GM23248 (cell line): ENCODE measurements at places on chromosomes 1 and 21.
A peak's percentile ranks its signal among the peaks of the same experiment; 100 is the strongest.

- DNase-seq = no peak
These were observed 13.2 kb downstream of the TMCO1 start for GRCh38 chr1:165755393-165756010.

- DNase-seq = no peak
These were observed 5.1 kb downstream of the ABCG1 start for GRCh38 chr21:42223826-42224575.

DNA sequence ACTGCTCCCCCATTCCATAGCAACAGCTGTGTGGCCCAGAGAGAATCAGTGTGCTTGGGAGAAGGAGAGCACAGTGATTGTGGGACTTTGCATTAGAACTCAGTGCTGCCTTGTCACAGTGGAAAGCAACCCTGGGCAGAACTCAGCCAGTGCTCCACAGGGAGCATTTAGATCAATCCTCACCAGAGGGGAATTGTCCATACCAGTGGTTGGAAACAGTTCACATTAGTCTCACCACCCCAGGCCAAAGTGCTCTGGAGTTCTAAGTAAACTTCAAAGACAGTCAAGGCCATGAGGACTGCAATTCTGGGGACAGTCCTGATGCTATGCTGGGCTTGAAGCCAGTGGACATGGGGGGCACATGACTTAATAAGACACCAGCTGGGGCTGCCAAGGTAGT, 12.9 kb upstream of the SMAP2 start:
- DNase-seq = no peak

GRCh38 chr1:37948166-37948565, 1.3 kb upstream of the INPP5B start:
- no peak for DNase-seq

DNA sequence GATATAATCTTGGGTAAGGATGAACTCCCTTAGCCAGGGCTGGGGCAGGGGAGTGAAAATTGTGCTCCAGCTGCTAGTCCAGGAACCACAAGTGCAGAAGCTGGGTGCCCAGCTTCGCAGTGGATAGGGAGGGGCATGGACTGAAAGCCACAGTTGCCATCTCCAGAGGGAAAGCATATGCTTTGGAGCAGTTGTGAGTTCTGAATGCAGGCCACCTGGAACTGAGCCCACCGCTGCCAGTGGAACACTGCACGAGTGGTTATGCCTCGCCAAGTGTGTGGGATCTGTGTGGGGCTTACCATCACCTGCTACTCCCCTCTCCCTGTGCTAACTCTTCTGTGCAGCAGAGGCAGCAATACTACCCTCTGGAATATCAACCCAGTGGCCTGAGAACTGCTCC, 158.4 kb upstream of the DPT start:
- no peak for DNase-seq

DNA sequence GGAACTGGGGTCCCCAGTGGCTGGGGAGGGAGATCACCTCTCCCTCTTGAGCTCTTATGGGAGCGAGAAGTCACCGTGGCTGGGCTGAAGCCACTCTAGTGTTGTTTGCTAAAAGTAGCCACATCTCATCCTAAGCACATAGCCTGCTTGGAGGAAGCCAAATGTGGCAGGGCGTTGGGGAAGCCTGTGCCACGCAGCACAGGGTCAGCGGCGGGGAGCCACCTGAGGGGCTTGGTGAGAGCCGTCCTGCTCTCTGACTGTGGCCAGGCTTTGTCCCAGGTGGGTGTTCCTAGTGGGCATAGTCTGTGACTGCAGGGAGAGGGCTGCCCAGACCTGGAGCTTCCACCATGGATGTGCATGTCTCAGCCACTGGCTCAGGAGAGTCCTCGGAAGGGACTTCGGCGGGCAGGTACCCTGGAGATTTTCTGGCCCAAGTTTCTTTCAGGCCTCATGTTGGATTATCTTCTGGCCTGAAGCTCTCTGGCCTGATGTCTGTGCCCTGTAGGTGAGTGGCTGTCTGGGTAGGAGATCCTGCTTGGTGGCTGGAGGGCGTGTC, 38.9 kb downstream of the MORN1 start:
- DNase-seq = no peak

DNA sequence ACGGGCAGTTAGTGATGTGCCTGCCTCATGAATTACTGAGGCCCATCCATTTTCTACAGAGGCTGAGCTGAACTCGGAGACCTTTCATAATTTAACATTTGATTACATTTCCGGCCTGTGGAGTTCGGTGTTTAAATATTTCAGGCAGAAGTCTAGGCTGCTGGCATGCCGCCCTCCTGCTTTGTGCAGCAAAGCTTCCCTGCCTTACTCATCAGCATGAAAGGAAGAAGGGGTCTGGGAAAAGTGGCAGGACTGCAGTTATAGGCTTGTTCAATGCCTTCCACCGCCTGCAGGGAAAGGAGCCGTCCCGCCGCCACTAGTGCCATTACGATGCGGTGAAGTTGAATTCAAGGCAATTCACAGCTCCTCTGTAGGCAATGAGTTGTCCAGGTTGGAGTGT, 527.9 kb downstream of the NPHP4 start:
- no peak for DNase-seq

GRCh38 chr1:186983327-186983726, 154.6 kb downstream of the PLA2G4A start:
- DNase-seq = peak; percentile 55

DNA sequence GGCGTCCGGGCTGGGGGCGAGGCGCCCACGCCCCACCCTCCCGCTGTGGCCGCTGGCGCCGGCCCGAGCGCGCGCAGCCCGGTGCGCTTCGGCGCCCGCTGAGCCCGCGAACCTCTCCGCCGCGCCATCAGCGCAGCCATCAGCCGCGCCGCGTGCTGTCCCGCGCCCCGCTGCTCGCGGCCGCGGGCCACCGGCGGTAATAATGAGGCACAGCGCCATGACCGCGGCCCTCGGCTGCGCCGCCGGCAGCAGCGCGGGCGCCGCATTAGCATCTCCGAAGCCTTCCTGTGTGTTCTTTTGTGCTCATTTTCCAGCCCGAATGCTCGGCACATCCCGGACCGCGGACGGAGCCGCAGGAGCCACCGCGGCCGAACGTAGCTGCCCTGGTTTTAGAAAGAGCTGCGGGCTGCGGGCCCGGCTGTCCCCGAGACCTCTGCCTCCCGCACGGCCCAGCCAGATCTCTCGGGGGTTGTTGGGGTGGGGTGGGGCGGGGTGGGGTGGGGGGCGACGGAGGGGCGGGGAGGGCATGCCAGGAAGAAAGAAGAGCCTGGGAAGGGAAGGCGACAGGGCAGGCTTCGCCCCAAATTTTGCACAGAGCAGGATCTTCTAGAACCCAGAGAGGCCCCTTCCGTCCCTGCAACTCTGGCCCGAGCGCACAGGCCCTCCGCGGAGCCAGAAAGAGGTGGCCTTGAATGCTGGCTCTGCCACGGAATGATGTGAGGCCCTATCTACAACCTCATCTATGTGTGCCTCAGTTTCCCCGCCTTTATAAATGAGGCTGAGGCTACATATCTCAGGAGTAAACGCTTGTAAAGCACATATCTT, 55.3 kb downstream of the RRAGC start:
- peak; percentile 43 for DNase-seq

DNA sequence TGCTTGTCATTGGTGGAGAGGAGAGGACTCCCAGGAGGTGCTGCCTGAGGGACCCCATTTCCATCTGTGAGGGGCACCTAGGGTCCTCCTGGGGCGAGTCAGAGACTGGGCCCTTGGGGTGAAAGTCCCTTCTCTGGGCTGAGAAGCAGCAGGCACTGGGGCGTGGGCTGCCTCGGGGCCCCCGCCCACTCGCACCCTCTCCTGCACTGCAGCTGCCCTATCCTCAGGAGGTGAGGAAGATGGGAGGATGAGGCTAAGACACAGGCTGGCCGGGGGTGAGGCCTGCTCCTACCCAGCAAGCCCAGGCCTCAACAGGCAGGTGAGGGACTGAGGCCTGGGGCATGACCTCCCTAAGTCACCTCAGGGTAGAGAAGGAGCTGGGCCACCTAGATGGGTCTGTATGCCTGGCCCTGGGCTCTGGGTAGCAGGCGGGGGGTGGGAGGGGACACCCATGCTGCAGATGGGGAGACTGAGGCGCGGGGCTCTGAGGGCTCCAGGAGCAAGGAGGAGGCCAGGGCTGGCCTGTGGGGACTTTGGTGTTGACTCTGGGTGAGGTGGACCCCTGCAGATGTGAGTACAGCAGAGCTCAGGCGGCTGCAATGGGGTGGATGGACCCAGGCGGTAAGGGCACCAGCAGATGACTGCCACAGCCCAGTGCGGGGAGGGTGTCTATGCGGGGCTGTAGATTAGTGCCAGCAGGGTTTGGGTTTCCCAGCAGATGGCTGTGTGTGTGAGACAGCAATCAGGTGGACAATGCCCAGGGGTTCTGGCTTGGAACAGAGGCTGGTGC, 10.4 kb upstream of the ZNF669 start:
- no peak for DNase-seq

DNA sequence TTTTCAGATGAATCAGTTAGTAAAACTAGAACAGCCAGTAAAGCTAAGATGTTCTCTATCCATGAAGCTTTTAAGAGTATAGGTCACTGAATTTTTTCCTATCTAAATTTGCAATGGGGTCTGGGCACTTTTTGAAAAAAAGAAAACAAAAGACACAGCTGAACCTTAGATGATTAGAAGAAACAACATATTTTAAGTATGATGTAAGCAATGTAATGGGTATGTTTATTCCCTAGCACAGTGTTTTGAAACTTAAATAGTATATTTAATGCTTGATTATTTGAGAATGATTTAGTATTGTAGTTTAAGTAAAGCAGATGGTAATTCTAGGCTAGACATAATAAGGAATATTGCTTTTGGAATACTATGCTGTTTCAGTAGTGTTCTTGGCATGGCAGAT, 36.2 kb downstream of the KCTD3 start:
- DNase-seq = peak; percentile 3

GRCh38 chr1:148315071-148315811, 163.2 kb upstream of the NBPF11 start:
- peak; percentile 75 for DNase-seq
